Stimulated activated CD8-positive, alpha-beta memory T cell treated with anti-CD3 and anti-CD28 coated beads, Interleukin-4, amount 100 ng/mL, for 48 hours (primary cell): ENCODE measurements at places on chromosomes 13 and 19.

DNA sequence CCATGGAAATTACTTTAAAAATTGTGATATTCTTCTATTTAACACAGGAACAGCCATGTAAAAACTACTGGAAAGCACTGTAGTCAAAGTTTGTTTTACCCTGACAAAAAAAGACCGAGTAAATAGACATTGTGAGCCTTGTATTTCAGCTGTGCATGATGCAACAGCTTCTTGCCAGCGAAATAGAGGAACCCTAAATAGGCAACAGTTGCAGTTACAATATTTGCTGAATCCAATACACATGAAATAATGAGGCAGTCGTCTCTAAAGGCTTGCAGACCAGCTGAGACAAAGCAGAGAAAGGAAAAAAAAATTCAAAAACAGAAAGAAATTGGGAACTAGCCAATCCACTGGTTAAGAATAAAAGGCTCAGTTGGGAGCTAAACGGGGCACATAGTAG lies 1001.1 kb downstream of the OLFM4 start:
- DNase-seq = no peak

- no peak for DNase-seq
Measured at GRCh38 chr19:45182758-45183157, 4.2 kb downstream of the BLOC1S3 start.

GRCh38 chr19:51552996-51553725 lies 17.9 kb upstream of the ZNF175 start:
- peak; percentile 81 for DNase-seq

- no peak for DNase-seq
Measured at GRCh38 chr13:45681113-45681512, 21.0 kb upstream of the CBY2 start.

- no peak for DNase-seq
Measured at GRCh38 chr19:5641171-5641570, 18.3 kb downstream of the SAFB start.

- no peak for DNase-seq
Measured at GRCh38 chr13:22789916-22790315, 390.9 kb upstream of the SGCG start.

GRCh38 chr13:103839460-103839859 lies 773.2 kb upstream of the SLC10A2 start:
- no peak for DNase-seq

- peak; percentile 75 for DNase-seq
Measured at GRCh38 chr19:10431943-10432735, 11.8 kb downstream of the PDE4A start.

- DNase-seq = no peak
Measured at GRCh38 chr13:109412283-109412901, 374.0 kb downstream of the IRS2 start.

DNA sequence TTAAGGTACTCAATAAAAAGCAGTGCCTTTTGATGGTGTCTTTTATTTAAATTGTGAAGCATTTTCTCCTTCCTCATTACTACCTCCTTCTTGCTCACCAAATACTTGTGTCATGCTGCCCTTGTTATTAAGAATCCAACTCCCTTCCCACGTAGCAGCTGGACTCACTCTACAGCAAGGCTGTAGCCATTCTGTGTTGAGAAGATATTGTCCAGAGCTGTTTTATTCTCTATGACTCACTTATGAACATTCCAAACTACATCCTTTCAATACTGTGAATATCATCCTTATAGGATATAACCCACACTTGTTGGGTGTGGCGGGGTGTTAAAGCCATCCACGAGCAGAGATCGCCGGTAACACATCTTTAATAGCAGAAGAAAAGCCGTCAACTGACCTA lies 1671.5 kb upstream of the SLC10A2 start:
- DNase-seq = no peak

- no peak for DNase-seq
Measured at GRCh38 chr13:35876601-35877000, 254.6 kb downstream of the DCLK1 start.

DNA sequence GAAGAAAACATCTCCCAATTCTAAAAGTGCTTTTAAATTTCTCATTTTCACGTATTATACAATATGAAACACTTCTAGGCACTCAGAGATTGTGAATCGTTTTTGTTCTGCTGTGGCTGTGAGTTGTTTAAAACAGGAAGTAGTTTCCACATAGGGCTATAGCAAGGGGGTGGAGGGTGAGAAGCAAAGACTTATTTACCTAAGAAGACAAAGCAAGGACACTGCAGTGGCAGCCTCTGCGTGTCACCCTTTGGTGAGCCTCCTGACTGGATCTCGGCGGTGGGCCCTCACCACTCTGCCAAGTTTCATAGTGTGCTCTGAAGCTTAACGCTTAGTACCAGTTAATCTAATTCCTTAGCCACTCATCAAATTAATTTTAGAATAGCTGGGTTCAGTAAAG lies 56.8 kb downstream of the TNFSF13B start:
- DNase-seq = no peak

- DNase-seq = no peak
Measured at GRCh38 chr19:46975011-46975924, 44.4 kb upstream of the NPAS1 start.

GRCh38 chr13:29136341-29136740 lies 316.2 kb downstream of the MTUS2 start:
- no peak for DNase-seq

DNA sequence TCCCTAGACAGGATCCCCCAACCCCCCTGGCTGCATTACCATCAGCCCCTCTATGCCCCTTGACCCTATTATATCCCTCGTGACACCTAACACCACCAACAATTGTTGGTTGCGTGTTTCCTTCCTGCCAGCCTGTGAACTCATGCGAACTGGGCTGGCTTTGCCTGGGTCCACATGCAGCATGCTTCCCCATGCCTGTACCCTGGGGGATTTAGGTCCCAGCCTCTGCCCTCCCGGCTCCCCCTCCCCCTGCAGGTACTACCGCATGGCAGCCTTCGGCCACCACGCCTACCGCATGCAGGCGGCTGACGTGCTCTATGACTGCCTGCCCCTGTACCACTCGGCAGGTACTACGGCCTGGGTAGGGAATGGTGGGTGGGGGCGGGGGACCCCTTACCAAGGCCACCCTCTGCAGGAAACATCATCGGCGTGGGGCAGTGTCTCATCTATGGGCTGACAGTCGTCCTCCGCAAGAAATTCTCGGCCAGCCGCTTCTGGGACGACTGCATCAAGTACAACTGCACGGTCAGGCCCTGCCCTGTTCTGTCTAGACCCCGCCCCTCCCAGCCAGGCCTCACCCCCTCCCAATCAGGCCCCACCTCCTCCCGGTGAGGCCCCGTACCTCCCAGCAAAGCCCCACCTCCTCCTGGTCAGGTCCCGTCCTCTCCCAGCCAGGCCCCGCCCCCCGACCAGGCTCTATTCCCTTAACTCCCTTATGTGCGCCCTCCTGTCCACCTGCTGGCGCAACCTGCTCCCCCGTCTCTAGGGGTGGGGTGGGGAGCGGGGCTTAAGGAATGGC lies 18.5 kb downstream of the SLC27A1 start:
- peak; percentile 93 for DNase-seq

GRCh38 chr13:59261928-59262488 lies 901.7 kb downstream of the DIAPH3 start:
- no peak for DNase-seq

- DNase-seq = no peak
Measured at GRCh38 chr19:38337360-38337653, 1.7 kb downstream of the CATSPERG start.

GRCh38 chr13:60431108-60431700 lies 34.2 kb downstream of the TDRD3 start:
- no peak for DNase-seq

DNA sequence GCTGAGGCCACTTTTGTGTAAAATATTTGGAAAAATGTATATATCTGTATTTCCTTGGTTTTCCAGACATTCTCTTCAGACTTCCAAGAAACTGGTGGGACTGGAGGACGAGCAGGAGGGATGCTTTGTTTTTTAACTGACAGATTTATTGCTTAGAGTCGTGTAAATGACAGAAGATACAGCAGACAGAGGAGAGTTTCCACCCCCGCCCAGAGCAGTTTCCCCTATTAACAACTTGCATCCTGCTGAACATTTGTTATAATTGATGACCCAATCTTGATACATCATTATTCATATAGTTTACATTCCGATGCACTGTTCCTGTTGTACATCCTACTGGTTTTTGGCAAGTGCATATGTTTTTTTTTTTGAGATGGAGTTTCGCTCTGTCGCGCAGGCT lies 7.1 kb upstream of the DOCK6 start:
- no peak for DNase-seq

DNA sequence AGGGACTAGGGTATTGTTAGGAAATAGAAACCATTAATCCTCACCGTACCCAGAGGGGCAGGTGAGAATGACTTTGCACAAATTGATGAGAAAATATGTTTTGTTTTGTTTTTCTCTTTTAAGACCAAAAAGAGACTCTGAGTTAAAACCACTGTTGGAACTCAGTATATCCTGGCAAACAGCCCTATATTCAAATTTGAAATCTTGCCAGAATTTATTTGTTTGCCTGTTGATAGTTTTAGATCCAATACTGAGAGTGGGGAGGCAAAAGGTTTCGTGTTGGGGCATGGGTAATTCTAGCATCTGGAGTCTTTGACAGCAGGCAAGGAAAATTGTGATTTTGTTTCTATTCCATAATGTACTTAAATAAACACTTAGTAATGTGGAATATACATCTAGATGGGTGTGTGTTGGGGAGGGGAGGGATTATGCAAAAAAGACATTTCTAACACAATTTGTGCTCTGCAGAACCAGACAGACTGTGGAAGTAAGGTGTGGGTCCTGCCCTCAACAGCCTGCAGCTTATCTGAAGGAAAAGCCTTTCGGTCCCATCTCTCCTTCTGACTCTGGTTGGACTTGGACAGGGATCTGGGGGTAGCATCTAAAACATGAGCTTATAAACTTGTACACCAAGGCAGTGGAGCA lies 190.7 kb downstream of the OXGR1 start:
- DNase-seq = no peak

DNA sequence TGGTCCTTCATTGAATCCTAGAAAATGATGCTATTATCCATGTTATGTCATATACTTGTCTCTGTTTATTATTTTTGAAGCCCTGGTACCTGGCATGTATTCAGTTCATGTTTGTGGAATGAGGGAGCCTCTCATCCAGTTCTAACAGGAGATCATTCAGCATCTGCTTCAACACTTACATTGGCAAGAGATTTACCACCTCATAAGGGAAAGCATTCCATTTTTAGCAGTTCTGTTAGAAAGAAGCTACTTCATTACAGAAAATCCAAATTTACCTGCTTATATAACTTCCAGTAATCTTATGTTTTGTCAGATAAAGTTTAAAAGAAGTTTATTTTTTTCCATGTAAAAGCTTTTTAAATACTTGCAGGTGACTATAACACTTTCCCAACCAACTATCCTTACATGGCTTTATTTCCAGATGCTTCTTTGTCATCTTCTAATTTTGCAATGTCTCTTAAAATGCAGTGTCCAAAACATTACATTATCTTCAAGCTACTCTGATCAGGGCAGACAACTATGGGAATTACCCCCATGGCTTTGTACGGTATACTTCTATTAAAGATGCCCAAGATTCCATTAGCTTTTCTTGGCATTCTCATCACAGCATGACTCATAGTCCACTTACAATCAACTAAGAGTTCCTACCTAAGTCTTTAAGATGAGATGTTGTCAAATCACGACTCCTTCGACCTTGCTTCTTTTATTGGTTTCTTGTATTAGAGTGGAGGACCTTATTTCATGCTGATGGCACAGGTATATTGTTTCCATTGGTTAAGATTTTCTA lies 262.1 kb downstream of the PCDH9 start:
- DNase-seq = no peak

GRCh38 chr19:11261971-11262839 lies at the start of gene DOCK6:
Gene DOCK6 (minus strand): TSS chr19:11262524. CDS start chr19:11262440, 84 bp downstream.
- peak; percentile 50 for DNase-seq

GRCh38 chr13:44259045-44260027 lies 114.3 kb upstream of the SERP2 start:
- DNase-seq = peak; percentile 80

- DNase-seq = no peak
Measured at GRCh38 chr13:34046457-34046856, 228.5 kb downstream of the RFC3 start.

DNA sequence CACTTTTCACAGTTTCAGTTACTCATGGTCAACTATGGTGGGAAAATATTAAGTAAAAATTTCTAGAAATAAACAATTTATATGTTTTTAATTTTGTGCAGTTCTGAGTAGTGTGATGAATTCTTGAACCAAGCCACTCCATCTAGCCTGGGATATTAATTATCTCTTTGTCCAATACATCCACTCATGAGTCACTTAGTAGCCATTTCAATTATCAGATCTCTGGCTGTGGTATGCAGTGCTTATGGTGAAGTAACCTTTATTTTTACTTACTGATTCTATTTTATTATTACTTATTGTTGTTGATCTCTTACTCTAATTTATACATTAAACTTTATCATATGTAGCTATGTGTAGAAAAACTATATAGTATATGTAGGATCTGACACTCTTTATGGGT lies 128.9 kb upstream of the KLHL1 start:
- no peak for DNase-seq

GRCh38 chr13:76708138-76708688 lies 178.0 kb downstream of the KCTD12 start:
- DNase-seq = no peak

GRCh38 chr13:64083396-64083795 lies 2667.7 kb upstream of the PCDH20 start:
- DNase-seq = no peak

- no peak for DNase-seq
Measured at GRCh38 chr13:35797244-35797643, 320.8 kb upstream of the MAB21L1 start.

- no peak for DNase-seq
Measured at GRCh38 chr13:93023929-93024328, 202.7 kb upstream of the GPC6 start.

- DNase-seq = no peak
Measured at GRCh38 chr13:31895691-31896090, 135.9 kb upstream of the FRY start.

DNA sequence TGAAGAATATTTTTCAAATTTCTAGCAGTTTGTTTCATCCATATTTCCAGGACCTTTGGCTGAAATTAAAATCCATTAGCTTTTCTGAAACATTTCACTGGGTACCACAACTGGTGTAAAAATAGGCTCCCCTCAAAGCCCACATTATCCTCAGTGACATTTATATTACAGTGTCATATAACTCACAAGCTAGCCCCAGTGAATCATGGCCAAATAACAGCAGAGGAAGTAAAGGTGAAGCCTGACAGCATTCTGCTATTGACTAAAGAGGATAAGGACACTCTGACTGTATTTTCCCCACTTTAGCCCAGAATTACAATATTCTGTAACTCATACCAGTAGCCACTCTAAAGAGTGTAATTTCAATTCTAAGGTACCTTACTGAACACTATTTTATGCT lies 21.9 kb downstream of the KCTD12 start:
- no peak for DNase-seq

DNA sequence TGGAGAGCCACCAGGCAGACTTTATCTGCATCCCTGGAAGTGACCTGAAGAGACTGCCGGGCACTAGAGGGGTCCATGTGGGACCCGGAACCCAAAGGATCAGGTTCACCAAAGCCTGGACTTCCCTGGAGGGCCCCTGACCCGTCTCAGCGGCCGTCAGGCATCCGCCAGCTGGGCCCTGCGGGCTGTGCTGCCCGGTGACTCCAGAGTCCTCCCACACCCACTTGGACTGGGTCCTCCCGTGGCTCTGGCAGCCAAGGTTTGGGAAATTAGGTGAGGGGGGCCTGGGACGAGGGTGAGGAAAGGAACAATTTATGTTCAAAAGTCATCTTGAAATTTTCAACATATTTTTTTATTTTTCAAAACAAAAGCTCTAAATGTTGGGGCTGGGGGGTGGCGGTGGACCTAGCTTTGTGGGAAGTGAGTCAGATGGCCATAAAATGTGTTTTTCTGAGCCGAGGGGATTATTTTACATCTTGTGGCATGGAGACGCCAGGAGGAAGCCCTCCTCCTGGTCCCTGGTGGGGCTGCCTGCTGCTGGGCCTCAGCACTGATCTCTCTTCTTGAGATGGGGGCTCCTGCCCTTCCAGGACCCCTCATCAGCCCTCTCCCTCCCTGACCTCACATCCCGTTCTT lies 20.2 kb downstream of the CEBPA start:
- no peak for DNase-seq
